ENCODE measurements at places on chromosomes 12 and 14.

GRCh38 chr12:6067152-6067916, 57.1 kb downstream of the VWF start:
- no peak for DNase-seq

GRCh38 chr14:88960496-88960895, 136.0 kb downstream of the TTC8 start:
- DNase-seq: no peak

- no peak for DNase-seq
Measured at GRCh38 chr12:106487664-106488063, 95.1 kb upstream of the RFX4 start.

- DNase-seq: no peak
Measured at GRCh38 chr12:111393700-111394300, 11.9 kb upstream of the SH2B3 start.

Measured in NCI-H2081 (cell line).